D721Med (cell line): ENCODE measurements at places on chromosomes 1 and 21.

- no peak for DNase-seq
Measured at GRCh38 chr1:41622859-41623732, 138.6 kb upstream of the EDN2 start.

DNA sequence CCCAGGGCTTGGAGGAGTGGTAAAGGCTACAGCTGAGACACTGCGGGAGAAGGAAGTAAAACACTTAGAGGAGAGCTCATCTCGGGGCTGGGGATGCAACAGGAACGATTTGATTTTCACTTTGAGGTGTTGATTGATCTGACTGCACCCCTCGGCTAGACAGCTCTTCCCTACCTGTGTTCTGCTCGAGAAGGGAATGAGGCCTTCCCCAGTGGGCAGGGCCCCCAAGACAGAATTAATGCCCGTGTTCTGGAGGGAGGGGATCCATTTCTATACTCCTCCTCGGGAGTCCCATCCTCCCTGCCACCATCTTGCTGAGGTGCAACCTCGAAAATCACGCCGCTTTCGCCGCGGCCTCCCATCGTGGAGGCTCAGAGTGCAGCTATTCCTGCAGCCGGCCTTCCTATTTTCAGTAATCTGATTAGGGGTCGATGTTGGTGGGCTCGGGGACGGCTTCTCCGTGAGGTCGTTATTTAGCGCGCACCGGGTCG lies 2.4 kb downstream of the ATP2B4 start:
- no peak for DNase-seq

DNA sequence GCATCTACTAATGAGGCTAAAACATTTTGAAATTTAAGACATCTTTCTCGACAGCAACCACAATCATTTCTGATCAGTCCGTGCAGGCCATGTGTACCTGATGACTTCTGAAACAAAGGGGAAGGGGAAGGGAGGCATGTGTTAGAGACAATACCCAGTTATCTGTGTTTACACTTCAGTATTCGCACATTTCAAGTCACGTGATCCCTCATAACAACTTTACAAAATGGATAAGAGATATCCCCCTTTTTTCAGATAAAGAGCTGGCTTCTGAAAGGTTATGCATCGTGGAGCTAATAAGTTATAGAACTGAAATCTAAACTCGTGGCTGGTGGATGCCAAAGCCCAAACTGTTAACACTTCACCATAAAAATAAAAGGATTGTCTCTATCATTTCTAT lies 175.7 kb downstream of the CHRM3 start:
- DNase-seq, result no peak

GRCh38 chr1:230262867-230263567 lies 163.1 kb downstream of the PGBD5 start:
- no peak for DNase-seq

GRCh38 chr1:156692925-156693847 lies 12.2 kb downstream of the CRABP2 start:
- no peak for DNase-seq

GRCh38 chr1:84250668-84251067 lies 50.8 kb upstream of the SAMD13 start:
- DNase-seq, result no peak

GRCh38 chr1:9798236-9799130 lies 25.3 kb downstream of the CLSTN1 start:
- DNase-seq, result no peak

GRCh38 chr1:82042306-82043060 lies 241.7 kb downstream of the ADGRL2 start:
- DNase-seq, result no peak

- DNase-seq, result no peak
Measured at GRCh38 chr1:235759336-235759735, 107.4 kb downstream of the LYST start.

GRCh38 chr1:212628046-212628445 lies 19.5 kb downstream of the ATF3 start:
- DNase-seq, result no peak

GRCh38 chr1:108327534-108328466 lies 83.9 kb upstream of the NBPF4 start:
- DNase-seq, result no peak
